Right forelimb (tissue), 1 donor: ENCODE measurements at places on chromosomes 2 and 18.
A peak's percentile ranks its signal among the peaks of the same experiment; 100 is the strongest.

- peak; percentile 70 for DNase-seq
Measured at GRCh38 chr2:950080-950966, at the start of gene SNTG2. TSS of gene SNTG2 (plus strand) at chr2:950849. CDS start at chr2:950997, 148 bp downstream.

DNA sequence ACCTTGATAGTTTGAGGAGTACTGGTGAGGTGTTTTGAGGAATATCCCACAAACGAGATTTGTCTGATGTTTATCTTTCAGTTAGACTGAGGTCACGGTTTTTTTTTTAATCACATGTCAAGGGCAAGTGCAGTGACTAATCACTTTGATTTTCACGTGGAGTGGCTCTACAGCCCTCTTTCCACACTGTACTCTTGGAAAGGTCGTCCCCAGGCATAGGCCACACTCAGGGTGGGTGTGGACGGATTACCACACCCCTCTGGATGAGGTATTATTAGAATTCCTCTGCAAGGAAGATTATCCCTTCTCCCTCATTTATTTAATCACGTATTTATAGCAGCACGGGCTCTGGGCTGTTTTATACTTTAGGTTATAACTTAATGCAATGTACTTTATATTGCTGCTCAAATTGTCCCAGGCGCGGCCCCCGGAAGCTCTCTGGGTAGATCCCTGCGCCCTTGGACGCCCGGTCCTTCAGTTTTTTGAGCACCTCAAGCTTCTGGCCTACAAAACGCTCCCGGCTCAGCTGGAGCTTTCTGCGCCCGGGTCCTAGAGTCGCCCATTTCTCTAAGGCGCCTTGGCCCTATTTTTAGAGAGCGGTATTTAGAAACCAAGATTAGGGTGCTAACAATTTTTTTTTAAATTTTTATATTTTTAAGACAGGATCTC is 515 bp upstream of the PLEKHB2 start:
- DNase-seq: no peak

- no peak for DNase-seq
Measured at GRCh38 chr2:49616800-49617199, 462.5 kb upstream of the FSHR start.

DNA sequence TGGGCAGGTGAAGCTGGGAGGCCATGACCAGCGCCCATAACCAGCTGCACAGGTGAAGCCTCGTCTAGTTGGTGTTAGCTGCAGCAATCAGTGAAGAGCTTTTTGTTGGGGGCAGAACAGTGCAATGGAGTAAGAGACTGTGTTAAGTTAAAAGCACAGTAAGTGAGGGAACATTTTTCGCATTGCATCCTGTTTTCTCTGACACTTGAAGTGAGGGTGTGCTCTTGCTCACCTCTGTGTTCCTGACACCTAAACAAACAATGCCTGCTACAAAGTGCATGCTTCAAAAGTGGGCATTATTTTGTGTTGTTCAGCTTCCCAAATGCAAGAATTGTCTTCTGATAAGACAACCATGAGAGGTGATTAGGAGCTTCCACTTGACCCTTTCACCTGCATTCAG is 324.0 kb upstream of the ACVR2A start:
- DNase-seq: no peak

DNA sequence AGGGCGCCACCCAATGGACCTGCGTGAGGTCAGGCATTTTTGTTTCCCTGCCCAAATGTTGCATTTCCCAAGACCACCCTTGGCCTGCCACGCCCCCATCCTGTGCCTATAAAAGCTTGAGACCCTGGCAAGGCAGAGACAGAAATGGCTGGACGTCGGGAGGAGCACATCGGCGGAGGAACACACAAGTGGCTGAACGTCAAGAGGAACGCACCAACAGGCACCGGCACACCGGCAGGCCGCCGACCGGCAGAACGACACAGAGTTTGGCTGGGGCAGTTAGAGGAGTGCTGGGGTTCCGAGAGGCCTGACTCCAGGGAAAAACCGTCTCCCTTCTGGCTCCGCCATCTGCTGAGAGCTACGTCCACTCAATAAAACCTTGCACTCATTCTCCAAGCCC is 35.9 kb downstream of the DCDC2C start:
- DNase-seq: no peak

DNA sequence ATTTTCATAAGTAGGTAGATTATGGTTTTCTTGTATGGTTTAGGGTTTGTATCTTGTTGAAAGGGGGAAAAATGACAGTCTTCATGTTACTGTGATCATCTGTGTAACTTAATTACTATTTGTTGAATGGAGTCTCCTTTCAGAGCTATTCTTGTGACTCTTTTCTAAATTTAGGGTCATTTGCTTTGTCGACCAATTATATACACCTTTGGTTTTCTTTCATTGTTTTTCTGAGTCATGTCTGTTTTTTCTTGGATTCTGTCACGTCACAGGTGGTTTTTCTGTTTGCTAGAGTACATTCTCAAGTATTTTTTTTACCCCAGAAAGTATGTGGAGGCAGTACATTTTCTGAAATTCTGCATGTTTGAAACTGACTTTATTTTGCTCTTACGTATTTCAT is 43.8 kb upstream of the DYSF start:
- DNase-seq: no peak

DNA sequence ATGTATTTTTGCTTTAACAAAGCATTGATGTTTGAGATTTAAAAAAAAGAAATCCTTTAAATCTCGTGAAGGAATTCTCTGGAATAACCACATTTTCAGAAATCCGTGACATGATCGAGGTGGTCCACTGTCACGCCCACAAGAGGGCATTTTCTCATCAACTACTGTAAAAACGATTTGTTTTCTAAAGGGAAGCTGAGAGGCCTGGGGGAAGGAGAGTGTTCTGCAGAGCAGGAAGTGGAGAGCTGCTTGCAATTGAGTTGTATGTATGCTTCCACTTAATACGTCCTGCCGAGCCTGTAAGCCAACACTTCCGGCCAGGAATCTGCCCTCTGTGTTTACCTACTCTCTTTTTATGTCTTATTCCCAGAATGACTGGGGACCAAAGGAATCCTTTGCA is 19.4 kb downstream of the KLHL29 start:
- peak; percentile 67 for DNase-seq

DNA sequence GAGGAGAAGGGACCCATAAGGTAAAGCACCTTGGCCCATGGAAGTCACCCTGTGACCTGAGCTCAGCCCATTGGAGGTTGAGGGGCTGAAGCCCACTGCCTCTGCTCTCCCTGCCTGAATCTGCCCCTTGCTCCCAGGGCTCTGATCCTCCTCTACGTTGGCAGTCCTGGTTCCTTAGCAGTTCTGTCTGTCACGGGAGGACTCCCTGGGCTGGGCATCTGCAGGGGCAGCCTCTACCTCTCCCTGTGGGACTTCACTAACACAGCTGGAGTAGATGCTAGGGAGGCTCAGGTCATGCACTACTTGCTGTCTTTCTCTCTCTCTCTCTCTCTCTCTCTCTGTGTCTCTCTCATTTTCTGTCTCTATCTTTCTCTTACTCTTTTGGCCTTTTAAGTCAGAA is 8.7 kb downstream of the GYPC start:
- DNase-seq: no peak
